ENCODE measurements at places on chromosomes 1 and 21. TPM values are rescaled to one million over a fixed set of nuclear protein-coding genes. Genes with fewer than 3 reads are reported as not detected.
A peak's percentile ranks its signal among the peaks of the same experiment; 100 is the strongest.

GRCh38 chr1:93328809-93329760 lies 16.6 kb upstream of the DR1 start:
- H3K36me3 ChIP-seq = peaks cover 2% of the 10 kb centered on the region
- no peak overlapping the region for H3K27ac ChIP-seq

GRCh38 chr1:68136187-68136586 lies 85.8 kb upstream of the DIRAS3 start:
- no peaks in the 10 kb centered on the region for H3K4me1 ChIP-seq
- no peaks in the 10 kb centered on the region for H3K36me3 ChIP-seq
- H3K4me3 ChIP-seq = no peak overlapping the region

DNA sequence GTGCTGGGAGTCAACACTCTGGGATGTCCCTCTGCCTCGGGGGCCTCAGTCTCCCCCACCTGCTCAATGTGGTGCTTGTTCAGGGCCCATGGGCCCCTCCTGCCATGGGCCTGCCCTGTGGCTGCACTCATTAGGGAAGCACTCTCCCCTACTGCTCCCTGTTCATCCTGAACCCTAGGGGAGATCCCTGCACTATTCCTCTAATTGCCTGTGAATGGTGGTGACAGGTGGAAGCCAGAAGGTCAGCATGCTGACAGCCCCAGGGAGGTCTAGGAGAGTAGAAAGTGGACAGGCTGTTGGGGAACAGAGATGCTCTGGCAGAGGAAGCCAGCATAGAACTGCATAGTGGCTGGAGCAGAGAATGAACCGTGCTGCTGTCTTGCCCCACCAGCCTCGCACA lies 217.6 kb downstream of the TRABD2B start:
- no peak overlapping the region for H3K27ac ChIP-seq
- DNase-seq = no peak
- H3K27me3 ChIP-seq = no peaks in the 10 kb centered on the region

- H3K36me3 ChIP-seq = no peaks in the 10 kb centered on the region
- DNase-seq = no peak
- peaks cover 16% of the 10 kb centered on the region for H3K27me3 ChIP-seq
- H3K4me3 ChIP-seq = no peak overlapping the region
- peak overlapping the region; percentile 49 for H3K27ac ChIP-seq
- H3K4me1 ChIP-seq = no peaks in the 10 kb centered on the region
Observed at GRCh38 chr1:170700842-170701615, 37.1 kb downstream of the PRRX1 start.

DNA sequence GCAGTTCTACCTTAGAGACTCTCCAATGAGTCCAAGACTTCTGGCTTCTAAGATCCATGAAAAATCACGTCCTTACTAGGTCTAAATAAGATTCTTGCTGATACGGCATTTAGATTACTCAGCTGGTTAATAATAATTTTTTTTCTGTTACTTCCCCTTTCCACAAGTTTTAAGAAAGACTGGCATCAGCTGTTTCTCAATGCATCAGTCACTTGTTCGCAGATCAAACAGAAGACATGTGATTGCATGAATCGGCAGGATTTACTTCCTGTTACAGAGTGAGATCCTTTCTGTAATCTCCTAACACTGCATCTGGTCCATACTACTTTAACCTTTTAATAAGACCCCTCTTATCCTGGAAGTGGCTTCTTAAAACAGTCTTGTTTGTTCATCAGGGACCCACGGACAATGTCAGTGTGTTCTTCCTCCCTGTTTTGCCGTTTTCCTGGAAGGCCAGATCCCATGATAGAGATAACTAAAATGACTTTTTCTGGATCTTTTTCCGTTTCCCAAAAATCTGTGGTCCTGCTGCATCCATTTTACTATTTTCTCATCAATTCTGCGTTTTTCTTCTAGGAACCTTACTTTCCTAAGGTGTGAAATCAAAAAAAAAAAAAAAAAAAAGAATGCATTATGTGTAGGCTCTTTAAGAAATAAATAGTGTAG lies 6.1 kb downstream of the NPL start:
- H3K4me3 ChIP-seq = no peak overlapping the region
- no peak for DNase-seq
- no peak overlapping the region for H3K27ac ChIP-seq
- no peaks in the 10 kb centered on the region for H3K36me3 ChIP-seq
- H3K4me1 ChIP-seq = peaks cover 13% of the 10 kb centered on the region

- peaks cover 6% of the 10 kb centered on the region for H3K36me3 ChIP-seq
- H3K27me3 ChIP-seq = no peaks in the 10 kb centered on the region
- DNase-seq = no peak
- peak overlapping the region; percentile 14 for H3K4me3 ChIP-seq
- H3K27ac ChIP-seq = no peak overlapping the region
Observed at GRCh38 chr1:243414152-243414494, 158.3 kb downstream of the SDCCAG8 start.

- no peak for DNase-seq
- peaks cover 9% of the 10 kb centered on the region for H3K36me3 ChIP-seq
- peaks cover 29% of the 10 kb centered on the region for H3K4me1 ChIP-seq
- peak overlapping the region; percentile 34 for H3K4me3 ChIP-seq
- H3K27me3 ChIP-seq = no peaks in the 10 kb centered on the region
- H3K27ac ChIP-seq = peak overlapping the region; percentile 8
Observed at GRCh38 chr21:46326110-46326703, 2.3 kb downstream of the PCNT start.

DNA sequence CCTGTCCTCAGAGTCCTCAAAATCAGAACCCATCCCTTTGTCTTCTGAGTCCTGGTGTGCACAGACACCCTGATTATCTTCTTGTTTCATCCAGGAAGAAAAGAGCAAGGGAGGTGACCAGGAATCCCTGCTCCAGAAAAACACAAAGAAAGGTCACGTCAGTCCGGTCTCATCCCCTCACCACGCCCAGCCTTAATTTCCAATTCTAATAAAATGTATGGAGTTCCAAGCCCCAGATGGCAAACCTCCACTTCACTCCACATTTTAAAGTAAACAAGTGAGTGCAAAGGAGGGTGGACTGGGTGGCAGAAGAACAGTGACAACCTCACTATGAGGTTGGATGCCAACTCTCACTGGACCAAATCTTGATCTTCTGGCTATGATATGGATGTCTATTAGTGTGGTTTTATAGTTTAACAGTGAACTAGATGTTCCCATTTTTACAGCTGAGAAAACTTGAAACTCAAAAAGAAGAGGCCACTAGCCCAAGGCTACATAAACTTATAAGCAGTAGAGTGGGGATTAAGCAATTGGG lies 22.0 kb downstream of the ZNF697 start:
- H3K4me1 ChIP-seq = no peaks in the 10 kb centered on the region
- H3K27ac ChIP-seq = no peak overlapping the region
- peaks cover 28% of the 10 kb centered on the region for H3K27me3 ChIP-seq

- H3K36me3 ChIP-seq = no peaks in the 10 kb centered on the region
- no peak overlapping the region for H3K4me3 ChIP-seq
- no peak overlapping the region for H3K27ac ChIP-seq
Observed at GRCh38 chr1:30768830-30769718, 11.5 kb upstream of the LAPTM5 start.

DNA sequence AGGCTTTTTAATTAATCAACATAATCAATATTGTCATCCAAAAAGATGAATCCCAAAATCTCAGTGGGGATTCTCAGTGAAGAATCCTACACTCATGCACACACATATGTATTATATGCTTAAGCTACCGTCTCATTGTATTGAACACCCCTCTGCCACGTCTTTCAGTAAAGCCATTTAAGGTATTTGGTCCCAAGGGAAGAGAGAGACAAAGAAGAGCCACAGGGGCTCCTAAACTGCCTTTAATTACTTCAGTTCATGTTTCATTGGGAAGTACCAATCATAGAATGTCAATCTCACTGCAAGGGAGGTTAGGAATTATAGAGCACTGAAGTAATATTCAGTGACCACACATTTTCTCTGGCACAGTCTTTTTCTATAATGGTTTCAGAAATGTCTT lies 388.6 kb upstream of the NEGR1 start:
- H3K4me3 ChIP-seq = no peak overlapping the region
- H3K27ac ChIP-seq = no peak overlapping the region
- H3K36me3 ChIP-seq = no peaks in the 10 kb centered on the region
- no peaks in the 10 kb centered on the region for H3K4me1 ChIP-seq
- no peak for DNase-seq
- no peaks in the 10 kb centered on the region for H3K27me3 ChIP-seq

GRCh38 chr1:48903291-48903690 lies 126.6 kb upstream of the BEND5 start:
- H3K27ac ChIP-seq = no peak overlapping the region
- DNase-seq = no peak
- H3K36me3 ChIP-seq = no peaks in the 10 kb centered on the region
- H3K27me3 ChIP-seq = no peaks in the 10 kb centered on the region
- no peaks in the 10 kb centered on the region for H3K4me1 ChIP-seq

DNA sequence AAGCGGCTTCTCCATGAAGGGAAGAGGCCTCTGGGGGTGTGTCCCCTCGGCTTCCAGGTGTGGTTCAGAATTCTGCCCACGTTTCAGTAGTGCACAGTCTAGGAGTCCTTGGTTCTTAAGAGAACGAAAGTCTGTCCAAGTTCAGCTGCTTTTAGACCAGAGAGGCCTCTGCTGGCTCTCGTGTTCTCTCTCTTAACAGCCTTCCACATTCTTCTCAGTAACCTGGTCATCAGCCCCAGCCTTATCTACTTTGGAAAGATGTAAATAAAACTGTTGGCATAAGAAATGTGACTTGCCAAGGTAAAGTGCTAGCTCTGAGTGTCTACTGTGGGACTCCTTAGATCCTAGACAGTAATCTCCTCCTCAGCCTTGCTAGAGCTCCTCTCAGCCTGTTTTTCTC lies 15.3 kb upstream of the STUM start:
- H3K36me3 ChIP-seq = no peaks in the 10 kb centered on the region
- no peak for DNase-seq
- no peak overlapping the region for H3K27ac ChIP-seq
- H3K4me1 ChIP-seq = no peaks in the 10 kb centered on the region
- H3K27me3 ChIP-seq = peaks cover 6% of the 10 kb centered on the region

DNA sequence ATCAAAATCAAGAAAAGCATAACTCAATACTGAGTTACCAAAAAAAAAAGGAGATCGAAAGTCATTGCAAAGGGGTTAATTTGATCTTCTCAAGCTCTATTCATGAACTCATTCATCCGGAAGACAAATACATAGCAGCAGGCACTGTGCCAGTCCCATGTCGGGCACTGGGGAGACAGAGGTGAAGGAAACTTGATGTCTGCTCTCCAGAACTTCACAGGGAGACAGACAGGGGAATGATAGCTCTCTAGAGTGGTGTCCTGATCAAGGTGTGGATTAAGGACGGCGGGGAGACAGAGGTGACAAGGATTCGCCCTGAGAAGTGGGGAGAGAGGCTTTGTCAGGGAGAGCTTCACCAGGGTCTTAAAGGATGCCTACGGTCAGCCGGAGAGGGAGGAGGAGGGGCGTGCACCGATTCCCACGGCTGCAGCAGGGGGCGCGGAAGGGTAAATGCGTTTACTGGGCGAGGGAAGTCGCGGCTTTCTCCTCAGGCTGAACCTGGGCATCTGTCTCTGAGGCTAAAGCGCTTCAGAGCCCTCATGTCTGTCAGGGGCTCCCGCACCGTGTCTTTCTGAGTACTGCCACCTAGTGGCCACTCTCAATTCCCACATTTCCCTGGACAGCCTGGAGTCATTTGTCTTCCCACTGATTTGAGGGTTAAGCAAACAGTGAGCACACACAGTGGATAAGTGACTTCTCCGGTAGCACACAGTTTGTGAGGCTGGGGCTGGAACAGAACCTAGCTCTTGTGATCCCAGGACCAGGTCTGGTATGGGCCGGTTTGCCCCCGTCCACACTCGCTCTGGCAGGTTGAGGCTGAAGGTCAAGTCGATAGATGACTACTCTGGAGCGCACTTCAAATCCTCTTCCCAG lies 152.8 kb downstream of the TENT5C start:
- peak overlapping the region; percentile 85 for H3K4me3 ChIP-seq
- DNase-seq = peak; percentile 74
- no peak overlapping the region for H3K27ac ChIP-seq
- peaks cover 17% of the 10 kb centered on the region for H3K4me1 ChIP-seq
- H3K36me3 ChIP-seq = no peaks in the 10 kb centered on the region

GRCh38 chr21:43771698-43772424 lies 4.2 kb downstream of the CSTB start:
- no peak overlapping the region for H3K27ac ChIP-seq
- no peak overlapping the region for H3K4me3 ChIP-seq
- no peak for DNase-seq
- H3K4me1 ChIP-seq = peaks cover 16% of the 10 kb centered on the region
- no peaks in the 10 kb centered on the region for H3K27me3 ChIP-seq

- H3K36me3 ChIP-seq = peaks cover 14% of the 10 kb centered on the region
- no peak for DNase-seq
- no peaks in the 10 kb centered on the region for H3K27me3 ChIP-seq
- H3K4me3 ChIP-seq = peak overlapping the region; percentile 99
Observed at GRCh38 chr1:155261493-155261851, 688 bp downstream of the SCAMP3 start.

- H3K36me3 ChIP-seq = no peaks in the 10 kb centered on the region
- H3K27ac ChIP-seq = peak overlapping the region; percentile 23
- DNase-seq = peak; percentile 90
Observed at GRCh38 chr1:150979092-150980056, 2.7 kb upstream of the ANXA9 start.

- H3K36me3 ChIP-seq = no peaks in the 10 kb centered on the region
- no peaks in the 10 kb centered on the region for H3K4me1 ChIP-seq
- no peak overlapping the region for H3K27ac ChIP-seq
- no peaks in the 10 kb centered on the region for H3K27me3 ChIP-seq
- no peak overlapping the region for H3K4me3 ChIP-seq
- no peak for DNase-seq
Observed at GRCh38 chr1:184770181-184770979, 15.7 kb upstream of the EDEM3 start.

- H3K27me3 ChIP-seq = no peaks in the 10 kb centered on the region
- no peak overlapping the region for H3K4me3 ChIP-seq
- DNase-seq = no peak
- H3K36me3 ChIP-seq = no peaks in the 10 kb centered on the region
- no peaks in the 10 kb centered on the region for H3K4me1 ChIP-seq
Observed at GRCh38 chr1:157364612-157365011, 187.7 kb downstream of the FCRL5 start.

DNA sequence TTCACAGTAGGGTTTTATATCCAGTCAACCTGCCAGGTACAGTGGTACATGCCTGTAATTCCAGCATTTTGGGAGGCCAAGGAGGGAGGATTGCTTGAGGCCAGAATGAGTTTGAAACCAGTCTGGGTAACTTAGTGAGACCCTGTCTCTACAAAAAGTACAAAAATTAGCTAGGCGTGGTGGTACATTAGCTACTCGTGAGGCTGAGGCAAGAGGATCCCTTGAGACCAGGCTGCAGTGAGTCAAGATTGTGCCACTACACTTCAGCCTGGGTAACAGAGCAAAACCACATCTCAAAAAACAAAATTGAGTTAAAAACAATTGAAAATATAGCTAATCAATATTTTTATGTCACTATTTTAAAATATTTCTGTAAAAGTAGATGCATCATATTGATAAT lies 33.2 kb downstream of the DDI2 start:
- DNase-seq = no peak
- H3K4me3 ChIP-seq = no peak overlapping the region
- H3K4me1 ChIP-seq = no peaks in the 10 kb centered on the region
- peaks cover 2% of the 10 kb centered on the region for H3K36me3 ChIP-seq
- H3K27ac ChIP-seq = no peak overlapping the region

Gene ZBTB37
- total RNA-seq = 14.9 TPM

Gene PRDM16
- total RNA-seq = 0.77 TPM

Gene FCRL1
- not detected for total RNA-seq

Gene TTC39A
- total RNA-seq = 0.77 TPM

Gene DMRTA2
- total RNA-seq = not detected

Gene ZNF687
- 40.3 TPM for total RNA-seq

Gene C1orf185
- not detected for total RNA-seq

Gene SPRR1B
- not detected for total RNA-seq

Gene FAM131C
- total RNA-seq = 0.86 TPM

Gene GIPC2
- 0.32 TPM for total RNA-seq

Gene FCRL6
- total RNA-seq = not detected

Gene LCE3C
- not detected for total RNA-seq

Gene FCRL5
- total RNA-seq = not detected

Gene HES2
- total RNA-seq = 0.44 TPM

Data from activated T-cell treated with anti-CD3 and anti-CD28 coated beads, Interleukin-2, amount 50 U/mL, for 72 hours (primary cell).